ENCODE measurements at places on chromosomes 6 and 20.

DNA sequence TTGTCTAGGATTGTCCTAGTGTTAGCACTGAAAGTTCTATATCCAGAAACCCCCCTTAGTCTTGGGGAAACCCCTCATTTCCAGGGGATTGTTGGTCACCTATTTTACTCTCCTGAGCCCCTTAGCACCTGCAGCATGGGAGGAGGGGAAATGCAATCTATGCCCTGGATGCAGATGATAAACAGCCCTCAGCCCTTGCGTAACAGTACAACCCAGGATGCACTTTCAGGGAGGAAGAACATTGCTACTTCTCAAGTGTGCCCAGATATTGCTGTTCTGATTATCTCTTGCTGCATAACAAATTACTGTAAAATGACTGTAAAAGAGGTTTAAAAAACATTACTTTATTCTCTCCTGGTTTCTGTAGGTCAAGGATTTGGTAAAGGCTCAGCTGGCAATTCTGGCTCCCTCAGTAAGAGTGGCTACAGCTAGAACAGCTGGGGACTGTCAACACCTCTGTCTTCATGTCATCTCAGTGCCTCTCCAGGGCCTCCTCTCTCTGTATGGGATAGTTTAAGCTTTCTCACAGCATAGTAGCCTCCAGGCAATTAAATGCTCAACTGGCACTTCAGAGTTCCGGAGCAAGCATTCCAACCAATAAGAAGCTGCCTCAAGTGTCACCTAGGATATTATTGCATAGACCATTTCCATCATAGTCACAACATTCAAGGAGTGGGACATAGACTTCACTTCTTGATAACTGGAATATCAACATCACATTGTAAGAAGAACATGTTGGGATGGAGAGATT, 117.8 kb upstream of the FOXO3 start:
- no peak for DNase-seq

GRCh38 chr6:131844243-131844841, 36.5 kb downstream of the ENPP1 start:
- no peak for DNase-seq

- no peak for DNase-seq
These were observed 82.1 kb upstream of the SRSF6 start for GRCh38 chr20:43375591-43375990.

DNA sequence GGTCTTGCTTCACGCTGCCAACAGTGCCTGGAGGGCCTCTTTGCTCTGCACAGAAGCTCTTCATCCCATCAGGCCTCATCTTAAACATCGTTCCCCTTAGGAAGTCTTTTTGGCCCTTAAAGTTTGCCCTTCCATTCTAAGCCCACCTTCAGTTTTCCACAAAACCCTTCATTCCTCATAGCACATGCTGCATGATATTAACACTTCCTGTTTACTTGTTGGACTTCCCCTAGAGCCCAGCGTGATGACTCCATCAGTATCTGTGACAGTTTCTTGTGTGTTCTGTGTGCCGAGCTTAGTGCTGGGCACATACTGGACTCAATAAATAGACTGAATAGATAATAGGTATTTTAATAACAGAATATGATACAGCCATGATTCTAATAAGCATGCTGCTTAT, 2.2 kb downstream of the NT5DC1 start:
- DNase-seq, result no peak

GRCh38 chr6:53066077-53066417, 843 bp downstream of the FBXO9 start:
- DNase-seq, result no peak

DNA sequence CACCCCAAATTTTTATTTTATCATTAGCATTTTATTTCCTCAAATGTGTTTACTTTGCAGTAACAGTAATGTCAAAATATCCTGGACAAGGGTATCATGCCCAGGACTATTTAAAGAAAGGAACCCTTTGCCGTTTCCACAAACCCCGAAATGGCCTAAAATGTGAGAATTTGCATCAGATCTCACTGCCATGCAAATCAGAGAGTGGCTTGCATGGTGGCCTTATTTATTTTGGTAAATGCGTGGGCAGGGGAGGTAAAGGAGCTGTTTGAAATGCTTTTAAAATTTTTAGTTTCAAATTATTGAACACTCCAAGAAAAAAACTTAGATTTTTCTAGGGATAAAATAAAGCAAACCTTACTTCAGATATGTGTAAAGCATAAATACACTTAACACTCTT, 43.8 kb downstream of the ADAT2 start:
- no peak for DNase-seq

DNA sequence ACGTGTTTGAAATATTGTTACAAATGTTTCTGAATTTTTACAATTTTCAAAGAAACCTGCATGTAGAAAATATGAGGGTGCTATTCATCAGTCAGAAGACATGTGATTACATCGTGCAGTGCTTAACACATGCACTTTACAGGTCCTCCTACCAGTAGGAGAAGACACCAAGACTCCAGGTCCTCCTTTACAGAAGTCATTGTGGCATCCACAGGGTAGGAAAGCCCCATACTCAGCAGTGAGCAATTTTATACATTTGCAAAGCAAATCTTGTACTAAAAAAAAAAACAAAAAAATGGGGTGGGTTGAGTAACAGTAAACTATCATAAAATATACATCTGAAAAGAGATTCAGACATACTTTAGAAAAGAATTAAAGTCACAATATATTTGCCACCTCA, 14.0 kb downstream of the TPD52L1 start:
- DNase-seq, result no peak

- DNase-seq, result no peak
These were observed 118.6 kb downstream of the PREX1 start for GRCh38 chr20:48709058-48709691.

- no peak for DNase-seq
These were observed 7.3 kb downstream of the PRRC2A start for GRCh38 chr6:31627690-31628287.

DNA sequence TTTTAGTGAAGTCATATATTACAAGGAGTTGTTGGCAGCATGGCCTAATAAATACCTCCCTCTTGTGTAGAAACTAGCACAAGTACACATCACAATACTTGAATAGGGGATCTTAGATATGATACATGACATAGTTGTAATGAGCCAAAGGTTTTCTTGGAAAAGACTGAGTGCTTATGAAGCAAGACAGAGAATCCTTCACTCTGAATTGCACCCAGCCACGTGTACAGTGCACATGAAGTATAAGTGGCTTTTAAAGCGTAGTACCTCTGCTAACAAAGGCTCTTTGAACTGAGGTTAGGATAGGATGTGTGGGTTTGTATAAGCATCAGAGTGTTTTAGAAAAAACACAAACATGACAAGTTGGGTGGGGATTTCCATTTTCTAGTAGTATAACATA, 145.5 kb upstream of the STMND1 start:
- no peak for DNase-seq
